ENCODE measurements at places on chromosomes 3 and 15.
A peak's percentile ranks its signal among the peaks of the same experiment; 100 is the strongest.

- peak; percentile 81 for DNase-seq
Measured at GRCh38 chr3:57956119-57956832, 51.9 kb upstream of the FLNB start.

GRCh38 chr15:81955382-81956062 lies 90.3 kb downstream of the MEX3B start:
- no peak for DNase-seq

DNA sequence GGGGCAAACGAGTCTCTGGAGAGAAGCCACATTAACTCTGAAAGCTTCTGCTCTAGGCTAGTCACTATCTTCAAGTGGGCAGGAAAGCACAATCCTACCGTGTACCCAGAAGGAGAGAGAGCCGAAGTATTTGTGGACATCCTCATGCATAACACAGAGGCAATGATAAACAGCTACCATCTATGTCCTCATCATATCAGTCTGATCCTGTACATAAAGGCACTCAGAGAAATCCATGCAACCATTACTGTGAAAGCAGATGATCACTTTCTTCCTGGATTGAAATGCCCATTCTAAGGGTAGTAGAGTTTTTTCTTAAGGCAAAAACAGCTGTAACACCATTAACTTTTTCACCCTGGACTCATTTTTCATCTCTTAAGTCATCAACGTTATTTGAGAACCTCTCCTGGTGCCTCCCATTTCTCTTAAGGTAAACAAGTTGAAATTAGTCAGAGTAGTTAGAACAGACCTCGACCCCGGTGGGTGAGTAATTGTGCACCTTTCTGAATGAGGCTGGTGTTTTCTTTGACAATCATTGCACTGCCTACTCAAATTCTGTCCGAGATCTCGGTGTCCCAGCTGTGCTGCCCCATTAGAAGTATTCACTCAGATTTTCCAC lies 327.4 kb downstream of the SHQ1 start:
- peak; percentile 55 for DNase-seq

DNA sequence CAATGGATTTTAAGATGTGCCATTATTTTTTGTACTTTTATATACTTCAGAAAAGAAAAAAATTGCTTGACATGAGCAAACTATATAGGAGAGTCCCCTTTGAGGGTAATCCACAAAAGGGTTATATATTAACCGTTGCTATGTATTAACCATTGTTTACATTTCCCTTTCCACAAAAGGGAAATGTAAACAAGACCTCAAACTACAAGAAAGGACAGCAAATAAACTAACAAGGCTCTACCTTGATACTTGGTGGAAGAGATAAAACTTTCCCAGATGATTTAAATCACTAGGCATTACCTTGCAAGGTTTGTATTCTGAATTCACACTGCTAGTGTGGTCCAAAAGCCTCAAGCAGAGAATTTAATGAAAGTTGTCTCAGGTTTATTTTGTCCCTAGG lies 616.3 kb upstream of the BCHE start:
- no peak for DNase-seq

DNA sequence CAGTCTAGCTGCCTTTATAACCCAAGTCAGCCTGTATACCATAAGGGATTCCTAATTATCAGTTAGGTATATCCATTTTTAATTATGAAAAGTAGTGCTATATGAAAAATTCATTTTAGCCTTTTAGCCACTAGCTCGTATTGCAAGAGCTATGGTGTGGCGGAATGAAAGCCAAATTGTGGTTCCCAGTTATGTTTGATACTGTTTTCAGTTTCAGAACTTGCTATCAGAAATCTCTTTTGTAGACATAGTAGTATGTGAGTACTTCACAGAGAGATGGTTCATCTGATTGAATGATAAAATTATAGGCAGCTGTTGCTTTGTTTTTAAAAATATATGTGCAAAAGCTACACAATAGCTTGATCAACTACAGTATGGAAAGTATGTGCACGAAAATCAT lies 134.6 kb downstream of the SLC25A26 start:
- no peak for DNase-seq

DNA sequence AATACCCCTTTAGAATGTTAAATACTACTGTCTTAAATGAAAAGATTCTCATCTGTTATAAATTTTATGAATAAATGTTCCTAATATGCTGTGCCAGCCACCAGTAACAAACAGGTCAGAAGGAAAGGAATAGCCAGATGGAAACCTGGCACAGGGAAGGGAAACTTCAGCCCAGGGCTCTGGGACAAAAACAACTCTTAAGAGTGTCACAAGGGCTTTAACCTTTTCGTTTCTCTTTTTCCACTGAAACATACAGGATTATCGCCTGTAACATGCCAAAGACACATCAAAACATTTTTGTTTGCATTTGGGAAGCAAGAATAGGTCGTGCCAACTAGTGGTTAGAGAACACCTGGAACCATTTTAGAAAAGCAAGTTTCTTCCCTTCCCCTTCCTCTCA lies 109.0 kb upstream of the NEDD4 start:
- DNase-seq, result no peak

DNA sequence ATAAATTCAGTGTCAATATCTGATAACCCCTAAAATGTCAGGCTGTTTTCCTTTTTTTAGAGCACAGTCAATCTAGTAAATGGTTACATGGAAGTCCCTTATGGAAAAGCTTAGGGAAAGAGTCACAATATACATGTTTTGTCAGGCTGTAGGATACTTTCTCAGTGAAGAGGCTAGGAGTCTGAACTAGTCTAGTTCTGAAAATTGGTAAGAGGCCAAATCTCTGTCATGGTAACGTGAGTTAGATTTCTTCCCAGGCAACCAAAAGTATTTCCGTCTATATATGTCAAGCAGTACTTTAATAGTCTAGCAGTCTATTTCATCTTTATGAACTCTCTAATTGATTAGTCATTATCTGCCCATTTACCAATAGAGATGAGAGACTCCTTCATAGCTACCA lies 215.9 kb upstream of the LRRC3B start:
- no peak for DNase-seq

- no peak for DNase-seq
Measured at GRCh38 chr3:178778589-178778988, 242.4 kb downstream of the KCNMB2 start.

DNA sequence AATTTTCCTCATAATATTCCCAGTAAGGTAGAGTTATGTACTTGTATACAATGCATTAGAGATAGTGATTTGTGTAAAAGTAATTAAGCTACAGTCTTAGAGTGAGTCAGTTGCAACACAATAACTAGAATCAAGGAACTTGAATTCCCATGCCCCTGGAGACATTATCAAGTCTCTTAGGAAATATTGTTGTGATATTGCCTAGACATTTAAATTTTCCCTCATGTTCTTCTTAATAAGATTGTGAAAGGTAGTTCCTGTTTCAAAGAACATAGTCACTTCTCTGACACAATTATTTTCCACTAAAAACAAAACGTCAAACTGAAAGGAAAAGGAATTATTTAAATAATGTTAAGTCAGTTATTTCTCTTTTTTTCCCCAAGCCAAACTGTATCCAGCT lies 13.0 kb upstream of the ATP1B3 start:
- no peak for DNase-seq

GRCh38 chr15:26200427-26200826 lies 337.3 kb upstream of the ATP10A start:
- DNase-seq, result no peak

GRCh38 chr3:190252080-190252479 lies 70.2 kb downstream of the CLDN1 start:
- DNase-seq, result peak; percentile 76

DNA sequence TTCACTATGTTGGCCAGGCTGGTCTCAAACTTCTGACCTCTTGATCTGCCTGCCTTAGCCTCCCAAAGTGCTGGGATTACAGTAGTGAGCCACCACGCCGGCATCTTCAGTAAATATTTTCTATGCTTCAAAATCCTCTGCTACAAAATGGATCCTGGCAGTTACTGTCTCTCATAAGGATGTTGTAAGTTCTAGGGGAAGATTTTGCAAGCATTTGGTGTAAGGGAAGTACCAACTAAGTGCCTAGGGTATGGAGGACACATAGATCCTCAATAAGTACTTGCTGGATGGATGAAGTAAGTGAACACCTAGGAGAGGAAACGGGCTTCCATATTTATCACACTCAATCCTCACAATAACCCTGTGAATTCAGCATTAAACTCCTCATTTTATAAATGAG lies 6.6 kb downstream of the TM4SF4 start:
- DNase-seq, result no peak
